Colonic mucosa (tissue), 4 donors: ENCODE measurements at places on chromosomes 4 and X.
A peak's percentile ranks its signal among the peaks of the same experiment; 100 is the strongest.

- H3K36me3 ChIP-seq: no peaks in the 10 kb centered on the region
- H3K27me3 ChIP-seq: no peaks in the 10 kb centered on the region
- no peaks in the 10 kb centered on the region for H3K4me1 ChIP-seq
- DNase-seq: no peak
Measured at GRCh38 chrX:6363188-6363587, 134.5 kb upstream of the NLGN4X start.

GRCh38 chrX:10509397-10509796 lies 111.0 kb downstream of the MID1 start:
- no peak for DNase-seq
- H3K4me1 ChIP-seq: no peaks in the 10 kb centered on the region
- no peak overlapping the region for H3K4me3 ChIP-seq
- H3K36me3 ChIP-seq: no peaks in the 10 kb centered on the region

DNA sequence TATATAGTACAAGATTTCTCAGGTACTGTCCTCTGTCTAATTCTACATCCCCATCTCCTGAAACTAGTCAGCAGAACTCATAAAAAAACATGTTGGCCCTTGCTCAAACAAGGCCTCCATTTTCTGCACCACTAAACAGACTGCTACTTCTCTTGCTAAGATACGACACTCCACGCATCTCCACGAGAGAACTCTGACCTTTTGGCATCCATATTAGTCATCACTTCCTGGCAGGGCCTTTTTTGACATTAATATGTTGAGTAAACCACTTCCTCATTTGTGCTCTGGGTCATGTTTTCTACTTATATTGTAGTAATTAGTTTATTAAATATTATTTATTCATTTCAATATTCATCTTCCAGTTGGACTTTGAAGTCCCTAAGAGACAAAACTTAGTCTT lies 65.6 kb downstream of the DCAF8L1 start:
- H3K36me3 ChIP-seq: no peaks in the 10 kb centered on the region
- H3K4me1 ChIP-seq: no peaks in the 10 kb centered on the region

GRCh38 chr4:150126864-150127203 lies 48.6 kb downstream of the DCLK2 start:
- no peak overlapping the region for H3K27ac ChIP-seq
- no peaks in the 10 kb centered on the region for H3K4me1 ChIP-seq
- no peaks in the 10 kb centered on the region for H3K27me3 ChIP-seq

GRCh38 chr4:15240764-15241163 lies 187.1 kb upstream of the C1QTNF7 start:
- no peak for DNase-seq
- H3K4me3 ChIP-seq: no peak overlapping the region
- H3K27me3 ChIP-seq: no peaks in the 10 kb centered on the region
- H3K36me3 ChIP-seq: no peaks in the 10 kb centered on the region

DNA sequence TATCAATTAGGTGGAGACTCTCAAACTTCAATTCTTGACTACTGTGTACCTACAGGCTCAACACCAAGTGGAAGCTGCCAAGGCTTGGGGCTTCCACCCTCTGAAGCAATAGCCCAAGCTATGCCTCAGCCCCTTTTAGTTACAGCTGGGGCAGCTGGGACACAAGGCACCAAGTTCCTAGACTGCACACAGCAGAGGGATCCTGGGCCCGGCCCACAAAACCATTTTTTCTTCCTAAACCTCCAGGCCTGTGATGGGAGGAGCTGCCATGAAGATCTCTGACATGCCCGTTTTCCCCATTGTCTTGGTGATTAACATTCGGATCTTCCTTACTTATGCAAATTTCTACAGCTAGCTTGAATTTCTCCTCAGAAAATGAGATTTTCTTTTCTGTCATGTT lies 3.4 kb upstream of the UGDH start:
- no peak for DNase-seq
- H3K4me3 ChIP-seq: no peak overlapping the region
- H3K36me3 ChIP-seq: no peaks in the 10 kb centered on the region
- no peak overlapping the region for H3K27ac ChIP-seq

DNA sequence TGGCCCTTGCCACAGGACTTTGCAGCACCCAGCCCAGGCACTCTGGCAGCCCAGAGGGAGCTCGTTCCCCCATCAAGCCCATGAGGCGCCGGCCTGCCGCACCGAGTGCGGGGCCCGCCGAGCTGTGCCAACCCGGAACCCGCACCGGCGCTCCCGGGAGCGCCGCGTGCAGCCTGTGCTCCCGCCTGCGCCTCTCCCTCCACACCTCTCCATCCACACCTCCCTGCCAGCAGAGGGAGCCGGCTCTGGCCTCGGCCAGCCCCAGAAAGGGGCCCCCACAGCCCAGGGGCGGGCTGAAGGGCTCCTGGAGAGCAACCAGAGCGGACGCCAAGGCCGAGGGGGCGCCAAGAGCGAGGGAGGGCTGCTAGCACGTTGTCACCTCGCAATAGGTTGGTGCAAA lies 268.8 kb downstream of the MID1IP1 start:
- no peak overlapping the region for H3K27ac ChIP-seq
- H3K4me3 ChIP-seq: no peak overlapping the region
- no peaks in the 10 kb centered on the region for H3K27me3 ChIP-seq
- H3K36me3 ChIP-seq: no peaks in the 10 kb centered on the region
- no peak for DNase-seq

DNA sequence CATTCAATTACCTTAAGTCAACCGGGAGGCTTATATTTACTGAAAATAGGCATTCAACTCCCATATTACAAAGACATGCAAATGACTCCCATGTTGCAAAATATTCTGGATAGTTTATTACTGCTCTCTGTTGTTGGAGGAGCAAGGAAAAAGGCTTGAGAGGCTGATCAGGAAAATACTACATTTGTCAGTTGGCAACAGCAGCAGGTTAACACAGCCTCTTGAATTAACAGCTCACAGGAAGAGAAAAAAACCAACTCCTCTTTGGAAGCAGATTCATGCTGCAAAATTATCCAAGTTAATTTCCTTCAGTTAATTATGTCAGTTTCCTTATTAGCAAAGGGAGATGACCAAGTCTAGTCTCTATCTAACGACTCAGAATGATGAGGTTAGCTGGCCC lies 238.9 kb downstream of the MAML3 start:
- no peaks in the 10 kb centered on the region for H3K4me1 ChIP-seq
- no peak overlapping the region for H3K4me3 ChIP-seq

DNA sequence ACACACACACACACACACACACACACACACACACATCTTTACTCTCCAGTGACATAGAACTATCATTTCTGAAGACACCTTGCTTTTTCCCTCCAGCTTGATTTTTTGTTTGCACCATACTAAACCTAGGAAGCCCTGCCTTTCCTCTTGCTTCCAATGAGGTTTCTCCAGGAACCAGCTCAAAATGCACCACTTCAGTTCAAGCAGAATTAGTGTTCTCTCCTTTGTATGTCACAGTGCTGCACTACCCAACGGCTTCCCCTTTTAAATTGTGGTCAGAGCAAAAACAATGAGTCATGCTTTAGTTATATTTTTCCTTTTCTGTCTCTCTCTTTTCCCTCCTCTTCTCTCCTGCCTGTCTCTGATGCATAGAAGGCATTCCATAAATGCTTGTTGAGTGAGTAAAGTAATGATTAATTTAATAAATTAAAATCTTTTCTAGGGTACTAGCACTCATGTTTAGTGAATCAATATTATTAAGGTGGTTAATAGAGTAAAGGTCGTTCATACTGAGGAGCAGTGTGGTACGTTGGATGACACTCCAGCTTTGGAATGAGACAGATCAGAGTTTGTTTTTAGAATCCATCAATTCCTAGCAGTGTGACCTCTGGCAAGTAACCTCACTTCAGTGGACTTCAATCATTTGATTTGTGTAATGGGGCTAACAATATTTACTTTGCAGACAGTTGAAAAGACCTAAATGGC lies 5.9 kb downstream of the RTL3 start:
- H3K36me3 ChIP-seq: no peaks in the 10 kb centered on the region
- no peak overlapping the region for H3K4me3 ChIP-seq
- H3K27me3 ChIP-seq: no peaks in the 10 kb centered on the region
- no peak for DNase-seq
- no peak overlapping the region for H3K27ac ChIP-seq

DNA sequence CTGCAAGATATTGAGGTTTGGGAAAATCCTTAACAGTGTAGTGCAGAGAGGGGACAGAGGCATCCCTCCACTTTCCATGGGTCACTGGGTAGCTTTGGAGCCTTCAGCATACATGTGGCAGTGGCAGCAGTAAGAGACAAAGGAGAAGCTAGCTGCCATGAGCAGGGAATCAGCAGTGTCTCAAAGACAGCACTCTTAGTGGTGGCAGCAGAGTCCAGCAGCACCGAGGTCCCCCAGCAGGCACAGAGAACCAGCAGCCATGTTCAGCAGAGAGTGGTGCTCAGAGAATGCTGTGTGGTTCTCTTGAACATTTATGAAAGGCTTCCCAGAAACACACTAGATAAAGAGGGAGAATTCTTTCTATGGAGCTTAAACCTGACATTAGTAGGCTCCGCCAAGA lies 308.5 kb downstream of the CENPC start:
- H3K4me1 ChIP-seq: no peaks in the 10 kb centered on the region
- H3K27me3 ChIP-seq: no peaks in the 10 kb centered on the region
- no peak overlapping the region for H3K27ac ChIP-seq
- no peak for DNase-seq
- H3K4me3 ChIP-seq: no peak overlapping the region

- DNase-seq: peak; percentile 36
- peak within 1 kb of the TSS; percentile 7 for H3K4me3 ChIP-seq
- peaks cover 9% of the 10 kb centered on the region for H3K27me3 ChIP-seq
- no peaks in the 10 kb centered on the region for H3K36me3 ChIP-seq
Measured at GRCh38 chrX:110795645-110796406, at the start of gene CHRDL1. Gene CHRDL1 (minus strand): TSS chrX:110795817. CDS start chrX:110792181, 3,636 bp downstream.
